NCI-H146 (cell line): ENCODE measurements at places on chromosomes 6 and 20.

GRCh38 chr6:169316651-169317050 lies 63.0 kb upstream of the THBS2 start:
- DNase-seq: no peak

DNA sequence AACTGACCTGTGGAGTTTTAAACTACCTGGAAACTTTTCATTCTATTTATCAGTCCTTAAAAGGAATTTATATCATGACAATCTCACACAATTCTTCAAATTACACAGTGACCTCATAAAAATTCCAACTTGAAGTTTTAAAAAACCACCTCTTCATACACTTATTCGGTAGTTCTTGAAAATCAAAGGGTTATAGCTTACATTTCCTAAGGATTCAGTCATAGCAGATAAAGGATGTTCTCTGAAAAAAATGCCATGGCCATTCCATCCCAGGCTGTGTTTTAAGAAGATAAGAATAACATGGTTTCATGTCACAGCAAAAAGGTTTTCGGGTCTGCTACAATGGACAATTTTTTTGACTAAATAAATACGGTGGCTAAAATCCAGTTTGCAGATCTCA lies 41.2 kb downstream of the GOPC start:
- no peak for DNase-seq

DNA sequence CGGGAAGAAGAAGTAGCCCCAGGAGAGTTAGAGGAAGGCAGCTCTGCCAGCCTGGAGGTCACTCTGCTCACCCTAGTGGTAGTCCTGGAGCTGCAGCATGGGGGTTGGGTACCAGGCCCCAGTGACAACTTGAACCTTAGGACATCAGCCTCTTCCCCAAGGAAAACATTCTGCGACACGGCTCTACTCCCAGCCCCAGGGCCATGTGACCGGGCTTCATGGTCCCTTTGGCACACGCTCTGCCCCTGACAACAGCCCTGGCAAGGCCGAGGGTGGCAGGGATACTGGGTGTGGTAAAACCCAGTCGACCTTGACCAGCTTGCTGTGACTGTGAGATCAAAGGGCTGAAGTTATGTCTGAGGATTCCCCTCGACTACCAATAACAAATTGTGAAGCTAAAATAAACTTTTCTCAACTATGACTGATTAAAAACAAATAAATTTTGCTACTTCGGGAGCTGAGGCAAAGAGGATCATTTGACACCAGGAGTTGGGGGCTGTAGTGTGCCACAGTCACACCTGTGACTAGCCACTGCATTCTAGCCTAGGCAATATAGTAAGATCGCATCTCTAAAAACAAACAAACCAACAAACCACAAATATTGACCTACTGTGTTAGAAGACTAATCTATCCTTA lies 24.4 kb upstream of the ARID1B start:
- DNase-seq: no peak

GRCh38 chr6:62640749-62641148 lies 354.7 kb upstream of the KHDRBS2 start:
- DNase-seq: no peak

DNA sequence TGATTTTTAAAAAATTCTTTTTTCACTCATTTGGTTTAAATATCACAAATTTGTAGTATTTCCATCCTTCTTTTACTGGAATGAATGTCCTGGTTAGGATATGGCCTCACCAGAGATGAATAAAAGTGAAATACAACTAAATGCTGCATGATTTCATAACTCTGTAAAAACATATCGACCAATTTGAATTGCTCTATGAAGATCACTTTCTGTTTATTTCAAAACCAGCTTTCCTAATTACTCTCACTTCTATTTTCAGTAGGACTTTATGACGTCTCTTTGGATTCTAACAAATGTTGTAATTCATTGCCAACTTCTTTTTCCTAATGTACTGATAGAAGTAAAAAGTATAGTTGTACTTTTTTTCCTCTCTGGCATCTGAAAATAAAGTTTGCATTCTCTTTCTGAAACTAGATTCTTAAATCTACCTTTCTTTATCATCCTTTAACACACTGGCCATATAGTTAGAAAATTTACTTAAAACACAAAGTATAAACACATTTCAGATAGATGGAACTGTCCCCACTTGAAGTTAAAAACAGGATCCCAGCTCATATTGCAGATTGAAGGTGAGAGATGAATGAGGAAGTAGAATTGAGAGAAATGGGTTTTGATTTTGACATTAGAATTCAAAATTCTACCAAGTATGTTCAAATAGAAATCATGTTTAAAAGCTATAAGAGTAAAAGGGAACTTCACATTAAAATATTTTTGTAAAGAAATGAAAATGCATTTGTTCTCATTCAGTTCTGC lies 40.3 kb upstream of the IL20RA start:
- DNase-seq: no peak

DNA sequence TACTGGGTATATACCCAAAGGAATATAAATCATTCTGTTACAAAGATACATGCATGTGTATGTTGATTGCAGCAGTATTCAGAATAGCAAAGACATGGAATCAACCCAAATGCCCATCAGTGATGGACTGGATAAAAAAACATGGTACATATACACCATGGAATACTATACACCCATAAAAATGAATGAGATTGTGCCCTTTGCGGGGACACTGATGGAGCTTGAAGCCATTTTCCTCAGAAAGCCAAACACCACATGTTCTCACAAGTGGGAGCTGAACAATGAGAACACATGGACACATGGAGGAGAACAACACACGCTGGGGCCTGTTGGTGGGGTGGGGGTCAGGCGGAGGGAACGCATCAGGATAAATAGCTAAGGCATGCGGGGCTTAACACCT lies 41.3 kb upstream of the MAPK13 start:
- DNase-seq: no peak
